Right cardiac atrium (tissue), 5 donors: ENCODE measurements at places on chromosomes 11 and 22. TPM values are rescaled to one million over a fixed set of nuclear protein-coding genes. Genes with fewer than 3 reads are reported as not detected.

The F2 gene
- total RNA-seq: not detected

The SLC22A25 gene
- not detected for total RNA-seq

The PHOX2A gene
- total RNA-seq: not detected

The APOBEC3G gene
- total RNA-seq: 9.4 TPM

The MYBPC3 gene
- total RNA-seq: 1,256 TPM

The ACR gene
- total RNA-seq: 1.2 TPM

The TRIM49C gene
- not detected for total RNA-seq

The DNHD1 gene
- 5.4 TPM for total RNA-seq

The DBX1 gene
- not detected for total RNA-seq

The TUB gene
- 31.2 TPM for total RNA-seq

The PLEKHB1 gene
- total RNA-seq: 17.9 TPM

The NRIP3 gene
- total RNA-seq: 2.2 TPM

The CYP2D6 gene
- 0.24 TPM for total RNA-seq

The MUC6 gene
- total RNA-seq: not detected

The SNX32 gene
- total RNA-seq: 0.88 TPM

The MS4A2 gene
- total RNA-seq: 0.97 TPM

The MADD gene
- 42.2 TPM for total RNA-seq

The NAALAD2 gene
- total RNA-seq: 2.3 TPM

The BACE1 gene
- 17.2 TPM for total RNA-seq

The FBLN1 gene
- total RNA-seq: 286 TPM

The GTSE1 gene
- 1.2 TPM for total RNA-seq

The FREY1 gene
- not detected for total RNA-seq

The SLC17A6 gene
- total RNA-seq: not detected

The PHLDB1 gene
- 177 TPM for total RNA-seq

The CCDC89 gene
- 0.42 TPM for total RNA-seq

The VWA5A gene
- total RNA-seq: 7.1 TPM

The PGA5 gene
- total RNA-seq: 0.54 TPM

The SCN3B gene
- 0.56 TPM for total RNA-seq

The ZBTB44 gene
- 42.9 TPM for total RNA-seq

The ANKK1 gene
- total RNA-seq: not detected

The AQP11 gene
- 1.2 TPM for total RNA-seq

The OR56A1 gene
- total RNA-seq: not detected

The NRGN gene
- 11.1 TPM for total RNA-seq

The TIMP3 gene
- total RNA-seq: 671 TPM

The OR51E1 gene
- total RNA-seq: 0.63 TPM

The RNF215 gene
- total RNA-seq: 12.2 TPM

The TRIM49 gene
- total RNA-seq: not detected

The HOATZ gene
- not detected for total RNA-seq

The CHST1 gene
- 3.6 TPM for total RNA-seq

The HTR3B gene
- not detected for total RNA-seq

The KIAA1671 gene
- 17.3 TPM for total RNA-seq

The UPK3A gene
- total RNA-seq: not detected

The PKDREJ gene
- 0.09 TPM for total RNA-seq

The MMP3 gene
- not detected for total RNA-seq

The ALKBH8 gene
- 6.5 TPM for total RNA-seq

The GGTLC2 gene
- not detected for total RNA-seq
